Gastroesophageal sphincter (tissue), 4 donors: ENCODE measurements at places on chromosomes 2 and 18. TPM values are rescaled to one million over a fixed set of nuclear protein-coding genes. Genes with fewer than 3 reads are reported as not detected.
A peak's percentile ranks its signal among the peaks of the same experiment; 100 is the strongest.

DNA sequence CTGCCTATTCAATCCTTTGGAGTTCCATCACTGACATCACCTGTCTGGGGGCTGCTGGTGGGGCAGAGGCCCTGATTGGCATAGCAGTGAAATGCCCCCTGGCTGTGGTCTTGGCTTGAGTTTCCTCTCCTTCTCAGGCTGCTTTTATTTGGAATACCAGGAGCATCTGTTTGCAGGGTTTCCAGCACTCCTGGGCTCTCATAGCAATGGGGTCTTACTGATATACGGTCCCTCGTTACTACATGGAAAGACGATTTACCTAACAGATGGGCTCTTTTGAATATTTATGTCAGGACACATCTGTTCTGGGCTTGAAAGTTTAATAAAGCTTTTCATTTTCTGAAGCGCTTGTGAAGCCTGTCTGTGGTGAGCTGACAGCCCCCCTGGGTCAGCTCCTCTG lies 230.3 kb downstream of the SLC4A3 start:
- no peak overlapping the region for H3K4me3 ChIP-seq
- H3K36me3 ChIP-seq = no peaks in the 10 kb centered on the region
- H3K4me1 ChIP-seq = no peaks in the 10 kb centered on the region
- ATAC-seq = no peak
- peaks cover 52% of the 10 kb centered on the region for H3K27me3 ChIP-seq
- H3K27ac ChIP-seq = no peak overlapping the region

DNA sequence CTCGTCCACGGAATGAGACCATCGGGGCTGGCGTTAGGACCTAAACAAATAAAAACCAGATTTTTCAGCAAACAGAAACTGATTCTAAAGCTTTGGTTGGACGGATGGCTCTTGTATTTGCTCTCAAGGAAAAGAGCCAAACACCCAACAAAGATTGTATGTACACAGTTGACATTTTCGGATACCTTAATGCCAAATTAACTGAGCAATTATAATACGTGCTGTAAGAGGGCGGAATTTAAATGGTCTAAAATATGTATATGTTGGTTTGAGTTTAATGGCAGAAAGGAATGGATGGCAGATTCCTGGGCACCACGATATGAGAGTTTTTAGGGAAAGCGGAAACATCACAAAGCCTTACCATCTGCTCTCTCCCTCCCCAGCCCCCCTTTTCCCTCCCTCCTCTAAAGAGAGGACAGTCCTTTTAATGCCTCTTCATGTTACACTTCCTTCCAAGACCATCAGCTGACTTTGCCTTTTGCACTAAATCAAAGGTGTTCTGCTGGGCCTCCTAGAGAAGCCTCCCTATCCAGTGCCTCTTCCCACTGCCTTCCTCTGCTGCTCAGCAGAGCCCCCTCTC lies 33.3 kb downstream of the STAT1 start:
- peak overlapping the region; percentile 43 for H3K27ac ChIP-seq
- H3K27me3 ChIP-seq = no peaks in the 10 kb centered on the region
- H3K4me1 ChIP-seq = no peaks in the 10 kb centered on the region
- ATAC-seq = no peak
- H3K36me3 ChIP-seq = peaks cover 100% of the 10 kb centered on the region

GRCh38 chr2:127670957-127671290 lies 4.4 kb downstream of the LIMS2 start:
- H3K4me3 ChIP-seq = peak overlapping the region; percentile 93
- H3K4me1 ChIP-seq = peaks cover 74% of the 10 kb centered on the region
- no peak for ATAC-seq
- no peaks in the 10 kb centered on the region for H3K36me3 ChIP-seq
- peak overlapping the region; percentile 98 for H3K27ac ChIP-seq
- no peaks in the 10 kb centered on the region for H3K27me3 ChIP-seq

- peaks cover 10% of the 10 kb centered on the region for H3K27me3 ChIP-seq
- no peak for ATAC-seq
- H3K4me3 ChIP-seq = no peak overlapping the region
- no peak overlapping the region for H3K27ac ChIP-seq
- no peaks in the 10 kb centered on the region for H3K4me1 ChIP-seq
These were observed 8.2 kb downstream of the DSG2 start for GRCh38 chr18:31506024-31506742.

DNA sequence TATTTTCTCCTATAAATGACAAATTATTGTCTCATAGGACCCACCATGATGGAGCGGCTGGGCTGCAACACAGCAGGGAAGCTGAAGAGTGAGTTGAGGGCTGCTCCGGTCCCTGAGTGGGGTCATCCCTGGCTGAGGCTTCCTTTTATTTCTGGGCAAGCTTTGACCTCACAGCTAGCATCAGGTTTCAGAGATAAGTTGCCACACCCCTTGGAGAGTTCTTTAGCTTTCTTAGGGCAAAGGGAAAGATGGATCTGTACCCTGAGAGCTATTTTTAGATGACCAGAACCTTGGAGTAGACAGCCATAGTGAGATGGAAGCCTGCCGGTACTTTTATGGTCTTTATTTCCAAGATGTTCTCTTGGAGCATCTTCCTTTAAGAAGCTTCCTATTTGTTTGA lies 11.5 kb downstream of the MYL1 start:
- H3K4me3 ChIP-seq = no peak overlapping the region
- no peaks in the 10 kb centered on the region for H3K27me3 ChIP-seq
- no peak overlapping the region for H3K27ac ChIP-seq
- no peaks in the 10 kb centered on the region for H3K4me1 ChIP-seq

- H3K27me3 ChIP-seq = no peaks in the 10 kb centered on the region
- H3K27ac ChIP-seq = peak overlapping the region; percentile 99
These were observed 1.1 kb downstream of the ID2 start for GRCh38 chr2:8682719-8683667.

- ATAC-seq = no peak
- no peaks in the 10 kb centered on the region for H3K4me1 ChIP-seq
- no peaks in the 10 kb centered on the region for H3K36me3 ChIP-seq
These were observed 118.7 kb upstream of the MSTN start for GRCh38 chr2:190181123-190181669.

DNA sequence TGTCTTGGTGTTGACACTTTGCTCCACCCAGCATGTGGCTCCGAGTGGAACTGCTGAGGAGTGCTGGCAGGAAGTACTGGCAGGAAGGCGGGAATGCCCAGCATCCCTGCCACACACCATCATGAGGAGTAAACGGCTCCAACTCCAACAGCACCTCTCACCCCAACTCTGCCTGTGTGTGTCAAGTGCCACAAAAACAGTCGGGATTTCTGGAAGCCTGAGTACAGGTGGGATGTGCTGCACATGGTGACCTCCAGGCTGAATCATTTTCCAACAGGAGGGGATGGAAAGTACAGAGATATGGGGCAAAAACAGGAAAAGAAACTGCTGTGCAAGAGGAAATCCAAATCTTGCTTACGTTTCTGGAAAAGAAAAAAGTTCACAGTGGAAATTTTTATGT lies 53.6 kb downstream of the PARD6G start:
- no peak overlapping the region for H3K4me3 ChIP-seq
- H3K36me3 ChIP-seq = no peaks in the 10 kb centered on the region
- ATAC-seq = peak; percentile 51
- no peaks in the 10 kb centered on the region for H3K4me1 ChIP-seq
- H3K27me3 ChIP-seq = no peaks in the 10 kb centered on the region

- H3K27me3 ChIP-seq = no peaks in the 10 kb centered on the region
- H3K27ac ChIP-seq = peak overlapping the region; percentile 87
- H3K36me3 ChIP-seq = no peaks in the 10 kb centered on the region
- no peak overlapping the region for H3K4me3 ChIP-seq
- no peak for ATAC-seq
These were observed 58.4 kb upstream of the RTN4 start for GRCh38 chr2:55108456-55109160.

GRCh38 chr2:23862716-23863426 lies 64.1 kb downstream of the ATAD2B start:
- no peaks in the 10 kb centered on the region for H3K36me3 ChIP-seq
- H3K4me3 ChIP-seq = no peak overlapping the region
- no peaks in the 10 kb centered on the region for H3K27me3 ChIP-seq

DNA sequence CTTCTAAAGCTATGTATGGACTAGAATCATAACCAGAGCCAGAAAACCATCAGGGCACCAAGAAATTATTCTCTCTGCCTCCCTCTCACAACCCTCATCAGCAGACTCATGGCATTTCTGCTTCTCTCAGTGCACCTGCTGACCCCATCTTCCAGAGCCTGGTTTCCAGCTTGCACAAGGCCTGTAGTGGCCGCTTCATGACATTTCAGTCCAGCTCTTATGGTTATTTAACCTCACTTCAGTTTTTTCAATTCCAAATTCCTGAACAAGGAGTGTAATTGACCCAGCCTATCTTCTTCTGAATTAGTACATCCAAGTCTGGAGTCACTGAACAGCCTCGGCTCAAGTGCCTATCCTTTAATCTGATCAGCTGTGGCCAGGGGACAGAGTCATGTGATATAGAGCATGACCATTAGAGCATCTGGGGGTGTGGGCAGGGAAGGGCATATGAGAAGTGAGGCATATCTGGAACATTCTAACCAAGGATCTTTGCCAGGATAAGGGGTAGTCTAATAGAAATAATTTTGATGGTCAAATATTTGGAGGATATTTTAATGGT lies 97.2 kb upstream of the TMEM17 start:
- no peaks in the 10 kb centered on the region for H3K4me1 ChIP-seq
- ATAC-seq = no peak
- no peaks in the 10 kb centered on the region for H3K27me3 ChIP-seq

DNA sequence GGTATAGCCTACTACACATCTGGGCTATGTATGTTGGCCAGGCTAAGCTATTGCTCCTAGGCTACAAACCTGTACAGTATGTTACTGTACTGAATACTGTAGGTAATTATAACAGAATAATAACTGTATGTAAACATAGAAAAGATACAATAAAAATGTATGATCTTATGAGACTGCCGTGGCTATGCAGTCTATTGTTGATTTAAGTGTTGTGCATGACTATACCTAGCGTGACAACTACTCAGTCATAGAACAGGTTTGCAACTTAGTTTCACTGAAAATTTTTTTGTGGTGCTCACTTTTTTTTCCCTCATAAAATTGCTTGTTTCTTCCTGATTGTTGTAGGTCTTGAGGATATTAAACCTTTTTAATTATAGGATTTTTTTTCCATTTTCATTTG lies 25.9 kb downstream of the KCMF1 start:
- H3K27me3 ChIP-seq = no peaks in the 10 kb centered on the region
- peaks cover 20% of the 10 kb centered on the region for H3K4me1 ChIP-seq
- no peak for ATAC-seq
- no peak overlapping the region for H3K27ac ChIP-seq

GRCh38 chr2:205678541-205679142 lies 3.7 kb upstream of the NRP2 start:
- no peaks in the 10 kb centered on the region for H3K27me3 ChIP-seq
- H3K27ac ChIP-seq = no peak overlapping the region
- H3K4me1 ChIP-seq = no peaks in the 10 kb centered on the region

DNA sequence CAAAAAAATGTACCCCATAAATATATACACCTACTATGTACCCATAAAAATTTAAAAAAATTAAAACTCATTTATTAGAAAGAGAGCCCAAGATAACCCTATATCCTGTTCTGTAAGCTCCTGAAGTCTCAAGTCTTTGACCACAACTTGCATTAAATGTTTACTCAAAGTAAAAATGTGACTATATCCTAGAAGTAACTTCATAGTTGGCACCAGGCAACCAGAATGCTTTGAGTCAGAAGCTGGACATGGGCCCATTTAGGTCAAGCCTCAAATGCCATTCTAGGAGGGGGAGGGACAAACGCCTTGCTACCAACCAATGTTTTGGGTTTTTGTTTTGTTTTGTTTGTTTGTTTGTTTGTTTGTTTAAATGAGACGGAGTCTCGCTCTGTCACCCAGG lies 9.3 kb upstream of the TBC1D8 start:
- no peaks in the 10 kb centered on the region for H3K27me3 ChIP-seq
- no peak overlapping the region for H3K27ac ChIP-seq

SERPINB8 gene
- 6.4 TPM for total RNA-seq

CCNYL1 gene
- 12.1 TPM for total RNA-seq

FMNL2 gene
- total RNA-seq = 25.2 TPM

RASGRP3 gene
- total RNA-seq = 6.9 TPM

NPC1 gene
- total RNA-seq = 58.6 TPM

PLEKHH2 gene
- total RNA-seq = 25.6 TPM

UGT1A3 gene
- total RNA-seq = not detected

VSNL1 gene
- 0.93 TPM for total RNA-seq

SH2D6 gene
- total RNA-seq = not detected
